ENCODE measurements at places on chromosomes 12 and 14.

DNA sequence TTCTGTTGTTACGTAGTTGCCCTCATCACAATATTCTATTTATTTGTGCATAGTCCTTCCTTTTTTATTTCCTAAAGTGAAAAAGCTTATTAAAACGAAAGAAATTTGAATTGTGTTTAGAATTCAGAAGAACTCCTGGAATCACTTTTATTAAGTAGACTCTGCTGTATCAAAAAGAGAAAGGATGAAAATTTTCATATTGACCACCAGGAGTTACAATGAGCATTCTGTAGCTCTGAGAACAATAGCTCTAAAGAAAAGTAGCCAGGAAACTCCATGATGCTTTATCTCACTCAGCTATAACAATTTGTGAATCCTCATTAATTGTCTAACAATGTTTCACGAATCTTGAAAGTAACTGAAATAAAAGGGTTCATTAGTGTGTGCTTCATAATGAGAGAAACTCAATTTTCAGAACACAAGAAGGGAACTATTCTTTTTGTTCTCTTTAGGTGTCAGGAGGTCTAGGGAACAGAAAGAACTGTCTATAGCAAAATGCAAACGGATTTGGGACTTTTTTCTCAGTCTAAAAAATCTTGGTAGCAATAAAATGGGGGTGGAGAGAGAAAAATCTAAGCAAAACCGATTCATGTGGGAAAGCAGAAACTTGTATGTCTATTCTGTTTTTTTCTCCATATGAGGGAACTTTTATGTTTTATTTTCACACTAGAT, 19.3 kb downstream of the ASCL1 start:
- no peak overlapping the region for H3K27ac ChIP-seq
- H3K36me3 ChIP-seq = no peaks in the 10 kb centered on the region
- H3K27me3 ChIP-seq = peaks cover 13% of the 10 kb centered on the region
- no peak for DNase-seq
- H3K4me3 ChIP-seq = no peak overlapping the region

GRCh38 chr12:108768591-108769500, 37.5 kb upstream of the CORO1C start:
- no peaks in the 10 kb centered on the region for H3K36me3 ChIP-seq
- H3K4me1 ChIP-seq = no peaks in the 10 kb centered on the region
- no peak for DNase-seq
- no peak overlapping the region for H3K27ac ChIP-seq
- H3K27me3 ChIP-seq = peaks cover 2% of the 10 kb centered on the region
- no peak overlapping the region for H3K4me3 ChIP-seq

- no peaks in the 10 kb centered on the region for H3K4me1 ChIP-seq
- peaks cover 30% of the 10 kb centered on the region for H3K36me3 ChIP-seq
- no peaks in the 10 kb centered on the region for H3K27me3 ChIP-seq
- H3K4me3 ChIP-seq = no peak overlapping the region
These were observed 57.6 kb downstream of the PRKAB1 start for GRCh38 chr12:119725523-119725922.

DNA sequence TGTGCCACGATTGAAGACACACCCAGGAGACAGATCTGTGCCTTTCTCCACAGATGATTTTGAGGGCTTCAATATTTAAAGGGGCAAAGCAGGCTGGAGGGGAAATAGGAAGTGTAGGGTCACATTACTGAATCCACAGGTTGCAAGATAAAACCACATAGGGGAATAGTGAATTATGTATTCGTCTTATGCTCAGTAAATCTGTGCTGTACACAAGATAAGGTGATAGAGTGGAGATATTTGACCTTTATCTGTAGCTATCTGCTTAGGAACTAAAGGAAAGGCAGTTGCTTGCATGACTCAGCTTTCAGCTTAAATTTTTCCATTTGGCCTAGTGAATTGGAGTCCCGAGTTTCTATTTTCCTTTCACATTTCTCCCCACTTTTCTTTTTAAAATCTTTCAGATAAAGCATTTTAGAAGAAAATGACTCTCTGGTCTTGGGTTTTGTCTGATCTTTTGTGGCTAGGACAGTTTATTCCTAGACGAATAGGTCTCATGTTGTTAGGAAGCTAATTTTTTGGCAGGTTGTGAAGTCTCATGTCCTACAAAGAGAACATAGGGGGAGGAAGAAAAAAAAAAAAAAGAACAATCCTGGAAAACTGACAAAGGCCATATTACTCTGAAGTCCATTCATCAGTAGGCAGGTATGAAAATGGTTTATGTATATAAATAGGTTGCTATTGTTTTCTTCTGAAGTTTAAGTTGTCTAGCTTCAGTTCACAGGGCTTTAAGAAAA, 55.4 kb downstream of the FBXO33 start:
- DNase-seq = no peak
- H3K27ac ChIP-seq = no peak overlapping the region
- no peak overlapping the region for H3K4me3 ChIP-seq
- peaks cover 11% of the 10 kb centered on the region for H3K4me1 ChIP-seq
- peaks cover 8% of the 10 kb centered on the region for H3K36me3 ChIP-seq

- H3K27me3 ChIP-seq = peaks cover 17% of the 10 kb centered on the region
- DNase-seq = no peak
- no peaks in the 10 kb centered on the region for H3K36me3 ChIP-seq
- H3K27ac ChIP-seq = no peak overlapping the region
These were observed 64.9 kb upstream of the PCED1B start for GRCh38 chr12:47014474-47014873.

GRCh38 chr12:6700646-6701051, at the start of gene PIANP:
TSS of gene PIANP (minus strand) at chr12:6700815. CDS start at chr12:6698061, 2,754 bp downstream.
- H3K4me1 ChIP-seq = peaks cover 12% of the 10 kb centered on the region
- H3K4me3 ChIP-seq = peak within 1 kb of the TSS; percentile 47
- DNase-seq = peak; percentile 39
- H3K27ac ChIP-seq = no peak within 1 kb of the TSS
- peaks cover 62% of the 10 kb centered on the region for H3K27me3 ChIP-seq

DNA sequence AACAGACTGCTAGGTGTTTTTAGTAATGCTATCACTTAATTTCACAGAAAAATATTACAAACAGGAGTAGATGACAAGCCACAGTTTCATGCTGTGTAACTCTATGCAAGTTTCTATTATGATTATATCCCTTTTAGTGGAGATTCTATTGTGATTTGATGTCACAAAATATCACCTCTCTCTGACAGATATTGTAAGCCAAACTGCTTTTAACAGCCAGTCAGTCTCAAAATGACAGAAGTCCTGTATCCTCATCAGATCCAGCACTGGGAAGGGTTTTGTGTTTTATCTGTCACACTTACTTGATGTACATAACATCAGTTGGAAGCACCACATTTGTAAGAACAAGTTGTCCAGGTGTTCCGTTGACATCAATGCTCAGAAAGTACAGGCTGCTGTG, 164.8 kb downstream of the DERA start:
- H3K36me3 ChIP-seq = no peaks in the 10 kb centered on the region
- H3K27me3 ChIP-seq = no peaks in the 10 kb centered on the region
- no peak for DNase-seq
- H3K4me1 ChIP-seq = no peaks in the 10 kb centered on the region
- no peak overlapping the region for H3K4me3 ChIP-seq
- H3K27ac ChIP-seq = no peak overlapping the region

DNA sequence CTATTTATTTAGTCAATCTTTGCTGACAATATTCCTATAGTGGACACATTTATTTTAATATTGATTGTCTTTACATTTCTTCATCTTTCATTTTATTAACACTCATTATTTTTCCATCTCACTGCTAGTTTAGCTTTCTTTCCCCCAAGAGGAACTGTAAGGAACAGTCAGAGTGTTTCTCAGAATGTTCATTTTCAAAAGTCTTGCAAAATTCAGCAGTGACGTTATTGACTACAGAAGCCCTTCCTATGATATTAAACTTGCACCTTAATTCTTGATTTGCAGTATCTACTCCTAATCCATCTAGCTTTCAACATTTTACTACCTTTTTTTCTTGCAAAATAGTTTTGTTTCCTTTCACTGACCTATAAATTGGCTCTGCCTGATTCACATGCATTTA, 13.0 kb downstream of the CLEC2B start:
- no peak for DNase-seq
- H3K27me3 ChIP-seq = peaks cover 2% of the 10 kb centered on the region
- no peak overlapping the region for H3K4me3 ChIP-seq

GRCh38 chr14:55976219-55976618, 142.0 kb upstream of the PELI2 start:
- no peak for DNase-seq
- no peak overlapping the region for H3K27ac ChIP-seq
- H3K4me1 ChIP-seq = no peaks in the 10 kb centered on the region
- H3K36me3 ChIP-seq = no peaks in the 10 kb centered on the region
- H3K4me3 ChIP-seq = no peak overlapping the region

Data from T-helper 2 cell treated with Interferon-gamma antibody and Interleukin-4, amounts not matched to agents 5 μg/mL and 100 μg/mL, for 36 hours (primary cell).